NCI-H510A (cell line): ENCODE measurements at places on chromosomes 7 and 10.

GRCh38 chr10:57786850-57787750, 480.6 kb downstream of the IPMK start:
- no peak for DNase-seq

DNA sequence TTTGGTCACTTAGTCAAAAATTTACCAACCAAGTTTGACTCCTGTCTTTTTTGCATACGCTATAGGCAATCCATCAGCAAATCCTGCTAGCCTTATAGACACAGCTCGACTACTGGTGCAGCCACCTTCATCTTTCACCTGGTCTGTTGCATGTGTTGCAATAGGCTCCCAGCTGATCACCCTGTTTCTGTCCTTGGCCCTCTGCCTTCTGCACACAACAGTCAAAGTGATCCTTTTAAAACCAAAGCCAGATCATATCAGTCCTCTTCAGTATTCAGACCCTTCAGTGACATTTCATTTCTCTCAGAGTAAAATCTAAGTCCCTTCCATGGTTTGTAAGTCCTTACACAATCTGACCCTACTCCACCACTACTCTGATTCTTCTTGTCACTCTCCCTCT, 10.9 kb upstream of the CDK6 start:
- DNase-seq = no peak

DNA sequence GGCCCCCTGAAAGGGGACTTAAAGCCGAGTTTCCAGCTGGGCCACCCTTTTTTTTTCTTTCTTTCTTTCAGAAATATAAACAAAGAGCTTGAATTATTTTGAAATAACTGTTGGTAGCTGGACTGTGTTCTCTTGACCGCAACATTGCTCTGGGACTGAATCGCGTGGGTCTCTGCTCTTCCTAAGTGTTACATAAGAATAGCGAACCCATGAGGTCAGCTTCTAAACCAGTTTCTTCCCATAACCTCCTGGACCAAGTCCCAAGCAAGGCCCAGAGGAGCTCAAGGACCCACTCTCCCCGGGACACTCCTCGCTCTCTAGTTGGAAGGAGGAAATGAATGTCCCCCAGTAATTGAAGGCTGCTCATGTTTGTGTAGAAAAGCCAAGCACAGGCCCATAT, 91.1 kb downstream of the CXCL12 start:
- DNase-seq = no peak

DNA sequence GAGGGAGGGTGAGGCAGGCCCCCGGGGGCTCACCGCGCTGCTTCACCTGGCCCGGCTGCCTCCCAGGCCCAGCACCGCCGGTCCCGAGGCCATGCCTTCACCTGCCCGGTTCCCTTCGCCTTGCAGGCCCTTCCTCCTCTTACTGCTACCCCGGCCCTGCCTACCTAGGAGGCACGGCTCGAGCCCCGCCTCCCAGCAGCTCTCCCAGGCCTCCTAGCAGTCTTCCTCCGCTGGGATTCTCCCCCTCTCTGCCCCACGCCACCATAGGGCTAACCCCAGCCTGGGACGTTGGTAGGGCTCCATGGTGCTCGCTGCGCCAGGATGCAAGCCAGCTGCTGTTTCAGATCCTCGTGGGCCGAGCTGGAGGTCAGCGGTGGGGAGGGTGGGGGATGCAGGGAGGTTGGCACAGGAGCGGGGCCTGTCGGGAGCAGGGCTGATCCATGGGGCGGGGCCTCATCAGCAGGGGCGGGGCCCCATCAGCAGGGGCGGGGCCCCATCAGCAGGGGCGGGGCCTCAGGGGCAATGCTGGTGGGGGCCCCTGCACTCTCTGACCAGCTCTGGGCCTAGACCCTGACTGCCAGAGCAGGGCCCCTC, 63.3 kb downstream of the RASGEF1A start:
- DNase-seq = no peak

- no peak for DNase-seq
Measured at GRCh38 chr10:76315240-76315639, 883.8 kb downstream of the LRMDA start.

- DNase-seq = no peak
Measured at GRCh38 chr10:127322286-127322685, 125.9 kb upstream of the INSYN2A start.

DNA sequence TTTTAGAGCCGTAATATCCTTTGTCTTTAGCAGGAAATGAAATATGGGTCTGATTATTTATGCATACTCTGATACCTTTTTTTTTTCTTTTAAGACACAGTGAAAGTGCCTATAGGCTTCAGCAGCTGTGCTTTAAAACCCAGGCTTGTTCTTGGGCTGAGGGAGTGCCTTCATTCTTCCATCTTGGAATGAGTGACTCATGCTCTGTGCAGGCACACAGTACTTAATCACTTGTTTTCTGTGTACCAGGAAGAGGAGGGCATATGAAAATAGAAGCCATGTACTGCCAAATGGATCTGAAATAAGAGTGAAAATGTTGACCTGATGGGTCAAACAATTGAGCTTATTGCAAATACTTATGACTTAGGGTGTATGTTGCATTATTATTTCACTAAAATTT, 12.0 kb downstream of the INPP5F start:
- DNase-seq = no peak

DNA sequence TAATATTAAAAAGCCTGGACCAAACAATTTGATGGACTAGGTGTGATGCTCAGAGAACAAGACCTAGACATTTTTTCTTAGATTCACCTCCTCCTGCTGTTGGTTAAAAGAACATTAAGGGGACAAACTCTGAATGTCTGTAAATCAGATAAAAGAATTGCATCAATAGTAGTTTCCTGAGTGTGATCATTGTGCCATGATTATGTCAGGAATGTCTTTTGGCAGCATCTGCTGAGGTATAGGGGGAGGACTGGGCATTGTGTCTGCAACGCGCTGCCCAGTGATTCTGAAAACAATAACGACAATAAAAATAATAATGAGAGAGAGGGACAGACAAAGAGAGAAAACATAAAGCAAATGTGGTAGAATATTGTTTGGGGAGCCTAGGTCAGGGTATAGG, 6.9 kb downstream of the C7orf57 start:
- DNase-seq = no peak

DNA sequence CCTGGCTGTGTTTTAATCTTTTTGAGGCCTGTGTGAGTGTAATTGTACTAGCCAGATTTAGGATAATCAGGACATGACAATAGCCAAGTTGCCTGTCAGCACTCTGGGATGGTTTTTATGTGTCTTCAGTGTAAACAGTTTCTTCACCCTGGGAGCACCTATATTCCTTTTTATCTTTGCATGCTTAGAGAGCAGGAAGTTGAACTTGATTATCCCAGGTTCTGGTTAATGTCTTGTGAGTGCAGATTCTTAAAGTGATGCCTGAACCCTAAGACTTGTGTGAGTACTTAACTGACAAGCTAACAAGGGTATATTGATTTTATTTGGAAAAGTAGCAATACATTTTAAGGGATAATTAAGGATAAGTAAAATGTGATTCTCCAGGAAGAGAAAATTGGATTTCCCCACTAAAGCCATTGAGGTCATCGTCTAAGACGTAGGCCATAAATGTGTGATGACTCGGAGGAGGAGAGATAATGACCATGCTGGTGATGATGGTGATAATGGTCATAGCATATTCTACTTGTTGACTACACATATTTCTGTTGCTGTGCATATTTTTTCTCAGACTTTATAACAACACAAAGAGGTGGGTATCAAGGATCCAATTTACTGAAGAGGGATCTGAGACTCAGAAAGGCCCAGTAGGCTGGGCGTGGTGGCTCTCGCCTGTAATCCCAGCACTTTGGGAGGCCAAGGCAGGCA, 234.7 kb downstream of the CAMK1D start:
- DNase-seq = no peak

DNA sequence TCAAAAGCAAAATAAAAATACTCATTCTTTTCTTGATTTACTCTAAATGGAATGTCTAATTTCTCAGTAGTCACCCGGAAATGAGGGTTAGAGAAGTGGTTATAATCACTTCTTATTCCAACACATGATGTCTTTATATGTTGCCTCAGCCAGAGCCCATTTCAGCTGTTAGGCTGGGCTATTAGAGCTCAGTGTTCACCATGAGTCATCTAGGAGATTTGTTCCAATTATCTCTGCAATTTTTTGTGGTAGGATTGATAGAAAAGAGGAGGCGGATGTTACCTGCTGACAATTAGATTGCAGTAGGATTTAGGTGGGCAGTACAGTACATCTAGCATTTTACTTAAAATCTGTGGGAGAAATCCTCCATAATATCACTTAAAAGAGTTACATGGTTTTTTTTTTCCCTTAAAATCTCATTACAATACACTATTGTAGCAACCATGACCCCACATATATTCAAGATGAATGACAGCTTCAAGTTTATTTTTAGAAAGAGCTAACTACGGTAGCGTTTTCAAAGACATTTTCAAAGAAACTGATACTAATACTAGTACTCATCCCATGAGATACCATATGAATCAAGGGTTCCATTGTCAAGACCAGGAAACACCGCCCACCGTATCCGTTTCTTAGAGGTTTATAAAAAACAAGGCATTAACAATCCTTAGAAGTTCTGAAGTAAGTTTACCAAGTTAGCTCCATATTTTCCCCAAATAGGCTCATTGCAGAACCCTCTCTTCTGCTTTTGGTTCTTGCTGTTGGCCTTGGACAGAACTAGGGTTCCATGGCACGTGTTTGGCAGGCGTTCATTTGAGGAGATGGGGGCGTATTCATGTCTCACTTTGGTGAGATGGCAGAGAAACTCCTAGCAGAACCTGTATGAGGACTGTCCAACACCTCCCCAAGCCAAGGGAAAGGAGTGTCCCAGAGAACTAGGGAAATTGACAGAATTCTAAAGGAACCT, 10.4 kb downstream of the CPA2 start:
- no peak for DNase-seq

GRCh38 chr7:158051776-158052175, 535.8 kb downstream of the PTPRN2 start:
- no peak for DNase-seq

DNA sequence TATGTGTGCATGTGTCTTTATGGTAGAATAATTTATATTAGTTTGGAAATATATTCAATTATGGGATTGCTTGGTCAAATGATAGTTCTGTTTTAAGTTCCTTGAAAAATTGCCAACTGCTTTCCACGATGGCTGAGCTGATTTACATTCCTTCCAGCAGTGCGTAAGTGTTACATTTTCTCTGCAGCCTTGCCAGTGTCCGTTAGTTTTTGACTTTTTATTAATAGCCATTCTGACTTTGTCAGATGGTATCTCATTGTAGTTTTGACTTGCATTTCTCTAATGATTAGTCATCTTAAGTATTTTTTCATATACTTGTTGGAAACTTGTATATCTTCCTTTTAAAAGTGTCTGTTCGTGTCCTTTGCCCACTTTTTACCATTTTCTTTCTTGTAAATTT, 434.2 kb upstream of the POT1 start:
- DNase-seq = no peak

GRCh38 chr7:36777062-36777461, 52.8 kb upstream of the AOAH start:
- no peak for DNase-seq

DNA sequence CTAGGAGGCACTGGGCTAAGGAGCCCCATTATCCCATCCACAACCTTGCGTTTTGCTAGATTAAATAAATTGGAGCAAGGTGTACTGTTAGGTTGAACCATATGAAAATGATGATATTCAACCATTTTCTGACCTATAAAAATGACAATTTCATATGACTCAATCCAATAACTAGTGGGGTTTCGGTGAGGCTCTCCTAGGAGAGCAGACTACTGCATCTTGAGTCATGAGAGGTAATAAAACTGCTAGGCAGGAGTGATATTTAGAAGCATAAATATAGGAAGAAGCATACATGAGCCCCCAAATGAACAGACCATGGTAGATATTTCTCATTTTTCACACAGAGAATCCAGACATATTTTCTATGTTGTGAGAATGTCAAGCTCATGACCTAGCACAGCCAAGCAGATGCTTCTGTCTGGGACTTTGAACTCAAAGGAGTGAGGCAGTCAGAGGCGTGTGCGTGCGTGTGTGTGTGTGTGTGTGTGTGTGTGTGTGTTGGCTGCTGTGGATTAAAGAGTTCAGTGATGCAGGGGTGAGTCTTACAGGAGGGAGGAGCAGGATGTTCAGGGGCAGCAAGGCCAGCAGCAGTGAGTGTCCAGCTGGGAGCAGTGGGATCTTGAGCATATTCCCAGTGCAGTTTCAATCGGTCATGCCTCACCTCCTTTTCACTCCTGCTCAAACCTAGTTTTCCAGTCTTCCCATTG, 17.8 kb upstream of the WDR11 start:
- no peak for DNase-seq

DNA sequence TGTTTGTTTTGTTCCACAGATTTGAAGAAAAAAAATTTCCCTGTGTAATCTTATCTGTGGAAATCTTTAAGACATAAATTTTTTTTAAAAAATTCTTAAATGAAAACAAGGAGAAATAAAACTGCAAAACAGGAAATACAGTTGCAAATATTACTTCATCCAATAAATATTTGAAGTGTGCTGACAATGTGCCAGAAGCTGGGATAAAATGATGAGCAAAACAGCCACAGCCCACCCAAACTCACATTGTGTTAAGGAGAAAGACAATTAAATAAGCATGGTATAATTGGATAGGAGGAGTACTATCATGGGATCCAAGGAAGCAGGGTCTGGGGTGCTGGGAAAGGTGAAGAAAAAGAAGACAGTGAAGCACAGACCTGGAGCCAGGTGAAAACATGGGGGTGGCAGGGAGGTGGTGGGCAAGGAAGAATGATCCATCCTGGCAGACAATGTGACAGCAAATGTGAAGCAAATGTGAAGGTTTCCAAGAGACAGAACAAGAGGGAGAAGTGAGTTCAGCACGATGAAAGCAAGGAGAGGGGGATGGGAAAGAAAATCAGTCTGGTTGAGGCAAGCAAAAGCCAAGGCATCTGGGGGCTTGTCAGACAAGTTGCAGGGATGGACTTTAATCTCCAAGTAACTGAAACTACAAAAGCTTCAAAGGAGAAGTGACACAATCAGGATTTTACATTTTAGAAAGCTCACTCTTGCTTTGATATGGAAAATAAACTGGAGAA, 135.9 kb downstream of the HIBADH start:
- DNase-seq = no peak

GRCh38 chr7:123537026-123537642, 2.7 kb upstream of the IQUB start:
- no peak for DNase-seq

DNA sequence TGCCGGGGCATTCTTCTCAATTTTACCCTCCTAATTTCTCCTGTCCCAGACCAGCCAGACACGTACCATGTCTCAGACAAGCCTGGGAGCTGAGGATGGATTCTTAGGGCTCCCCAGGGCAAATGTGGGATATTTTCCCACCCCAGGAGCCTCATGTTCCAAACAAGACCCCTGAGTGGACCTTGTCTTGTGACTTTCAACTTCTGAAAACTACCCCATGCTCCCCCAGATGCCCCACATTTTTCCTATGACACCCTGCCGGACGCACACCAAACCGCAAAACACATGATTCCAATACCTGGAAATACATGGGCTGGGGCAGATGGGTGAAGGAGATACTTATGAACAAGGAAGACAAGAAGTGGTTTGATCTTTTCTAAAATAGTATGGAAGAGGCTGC, 874 bp downstream of the GIMAP5 start:
- DNase-seq = no peak

GRCh38 chr10:105262666-105263065, 621.6 kb downstream of the SORCS3 start:
- DNase-seq = no peak
